GM13976 (cell line): ENCODE measurements at places on chromosomes 2 and 18.

GRCh38 chr2:239871481-239872435 lies 153.4 kb downstream of the NDUFA10 start:
- DNase-seq: peak; percentile 22

DNA sequence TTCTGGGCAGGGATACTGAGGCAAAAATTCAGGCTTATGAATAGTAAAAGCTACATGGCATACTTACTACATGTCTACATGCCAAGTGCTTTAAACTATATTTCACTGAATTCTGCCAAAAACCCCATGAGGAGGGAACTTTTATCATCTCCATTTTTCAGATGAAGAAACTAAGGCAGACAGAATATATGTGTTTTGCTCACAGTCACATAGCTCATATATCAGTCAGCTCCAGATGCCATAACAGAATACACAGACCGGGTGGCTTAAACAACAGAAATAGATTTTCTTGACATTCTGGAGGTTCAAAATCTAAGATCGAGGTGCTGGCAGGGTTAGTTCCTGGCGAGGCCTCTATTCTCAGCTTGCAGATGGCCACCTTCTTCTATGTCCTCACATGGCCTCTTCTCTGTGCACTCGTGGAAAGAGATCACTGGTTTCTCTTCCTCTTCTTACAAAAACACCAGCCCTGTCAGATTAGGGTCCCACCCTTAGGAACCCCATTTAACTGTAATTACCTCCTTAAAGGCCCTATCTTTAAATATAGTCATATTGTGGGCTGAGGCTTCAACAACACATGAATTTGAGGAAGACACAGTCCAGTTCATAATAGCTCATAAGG lies 27.1 kb upstream of the CREB1 start:
- DNase-seq: peak; percentile 28

DNA sequence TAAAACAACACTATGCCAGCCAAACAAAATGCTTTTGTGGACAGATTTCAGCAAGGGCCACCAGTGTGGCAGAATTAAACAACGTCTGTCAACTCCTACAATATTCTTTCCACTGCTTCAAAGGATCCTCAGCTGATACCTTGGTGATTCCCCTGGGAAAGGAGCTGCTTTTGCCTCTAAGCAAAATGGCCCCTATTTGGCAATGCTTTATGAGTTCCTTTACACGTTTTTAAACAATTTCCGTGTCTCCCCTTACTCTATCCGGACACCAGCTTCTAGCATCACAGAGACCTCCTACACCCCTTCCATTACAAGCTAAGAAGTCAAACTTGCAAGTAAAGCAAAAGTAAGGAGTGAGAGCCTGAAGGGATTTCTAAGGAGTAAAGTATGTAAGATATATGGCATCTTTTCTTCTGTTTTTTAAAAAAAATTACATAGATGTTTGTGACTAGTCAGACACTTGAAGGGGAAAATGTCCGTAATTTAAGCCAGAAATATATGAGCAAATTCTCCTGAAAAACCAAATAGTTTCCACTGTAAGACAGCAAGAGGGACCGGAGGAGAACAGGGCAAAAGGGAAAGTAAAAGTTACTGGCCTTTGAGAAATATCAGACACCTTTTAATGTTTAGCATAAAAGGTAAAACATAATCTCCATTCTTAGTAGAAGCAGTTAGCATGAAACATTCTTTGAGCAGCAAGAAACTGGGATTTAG lies 1.9 kb downstream of the SOS1 start:
- no peak for DNase-seq

GRCh38 chr2:188512456-188512855 lies 220.8 kb downstream of the GULP1 start:
- peak; percentile 8 for DNase-seq

DNA sequence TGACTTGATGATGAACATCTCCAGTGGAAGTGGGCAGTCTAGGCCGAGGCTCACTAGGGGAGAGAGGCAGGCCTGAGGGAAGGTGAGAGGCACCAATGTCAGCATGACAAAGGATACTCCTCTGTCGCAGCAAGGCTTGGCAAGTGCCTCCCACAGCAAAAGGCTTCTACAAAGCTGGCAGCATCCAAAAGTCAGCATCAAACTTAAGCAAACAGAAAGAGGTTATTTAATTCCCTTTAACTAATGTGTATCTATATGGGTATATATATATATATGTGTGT lies 41.6 kb downstream of the NIFK start:
- DNase-seq: no peak

DNA sequence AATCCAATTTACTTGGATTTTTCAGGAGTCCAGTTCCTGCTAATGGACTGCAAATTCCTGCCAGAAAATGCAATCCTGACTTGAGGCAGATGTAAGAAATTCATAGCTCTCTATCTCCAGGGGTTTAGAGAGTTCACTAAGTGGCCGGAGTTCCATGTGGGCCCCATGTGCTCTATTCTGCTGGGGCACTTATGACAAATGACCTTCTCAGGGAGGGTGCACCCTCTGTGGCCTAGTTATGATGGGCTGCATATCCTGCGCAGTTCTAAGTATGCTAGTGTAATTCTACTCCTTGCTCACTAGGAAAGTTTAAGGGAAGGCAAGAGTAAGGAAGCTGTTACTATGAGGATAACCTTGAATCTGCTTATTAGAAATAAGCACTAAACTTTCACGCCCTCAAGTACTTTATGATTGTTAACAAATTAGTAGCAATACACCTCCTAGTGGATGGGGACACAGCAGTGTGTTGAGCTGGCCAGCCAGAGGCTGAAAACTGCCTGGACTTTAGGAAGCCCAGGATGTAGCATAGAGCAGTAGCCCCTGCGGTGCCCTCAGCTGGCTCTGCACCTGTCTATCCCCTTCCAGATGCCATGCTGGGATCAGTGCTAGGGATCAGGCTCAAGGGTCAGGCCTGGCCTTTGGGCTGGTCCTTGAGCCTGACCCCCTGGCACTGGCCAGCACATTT lies 14.4 kb downstream of the SMYD1 start:
- DNase-seq: no peak

DNA sequence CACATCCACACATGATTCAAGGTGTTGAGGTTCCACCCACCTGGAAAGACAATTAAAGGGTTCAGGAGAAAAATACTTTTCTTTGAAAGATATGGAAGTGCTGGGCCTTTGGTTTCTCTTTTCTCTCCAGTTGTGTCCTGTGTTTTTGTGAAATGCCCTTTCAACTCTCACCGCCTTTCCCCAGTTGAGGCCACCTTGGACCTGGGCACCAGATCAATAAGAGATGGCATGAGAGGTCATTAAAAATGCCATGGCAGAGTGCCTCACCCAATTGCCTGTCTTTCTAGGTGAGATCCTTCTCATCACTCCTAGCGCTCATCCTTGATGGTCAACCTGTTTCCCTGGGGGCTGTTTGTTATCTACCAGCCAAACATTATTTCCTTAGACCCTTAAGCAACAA lies 453.9 kb downstream of the TSN start:
- no peak for DNase-seq

- no peak for DNase-seq
These were observed 42.3 kb downstream of the TRABD2A start for GRCh38 chr2:84838434-84839145.

- no peak for DNase-seq
These were observed 222.7 kb downstream of the CDH2 start for GRCh38 chr18:27954226-27954625.

- no peak for DNase-seq
These were observed 13.7 kb upstream of the RALB start for GRCh38 chr2:120238728-120239487.

DNA sequence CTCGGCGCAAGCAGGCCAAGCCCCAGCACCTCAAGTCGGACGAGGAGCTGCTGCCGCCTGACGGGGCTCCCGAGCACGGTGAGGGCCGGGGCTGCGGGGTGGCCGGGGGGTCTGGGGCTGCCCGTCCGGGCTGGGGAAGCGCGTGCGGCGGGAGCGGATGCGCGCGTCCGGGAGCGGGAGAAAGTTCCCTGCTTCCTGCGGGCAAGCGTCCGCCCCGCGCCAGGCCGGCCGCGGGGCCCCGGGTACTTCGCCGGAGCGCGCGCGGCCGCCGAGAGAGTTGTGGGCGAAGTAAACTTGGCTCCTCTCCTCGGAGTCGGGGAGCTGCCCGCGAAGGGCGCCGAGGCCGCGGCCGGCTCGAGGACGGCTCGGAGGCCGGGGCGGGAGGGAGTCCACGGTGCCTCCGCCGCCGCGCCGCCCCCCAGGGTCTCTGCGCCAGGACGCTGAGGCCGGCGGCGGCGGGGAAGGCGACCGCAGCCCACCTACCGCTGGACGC lies 707 bp downstream of the SALL3 start:
- DNase-seq: no peak

- DNase-seq: no peak
These were observed 94.6 kb downstream of the CERS6 start for GRCh38 chr2:168550670-168551069.

GRCh38 chr2:54936766-54937165 lies 113.5 kb downstream of the RTN4 start:
- no peak for DNase-seq

DNA sequence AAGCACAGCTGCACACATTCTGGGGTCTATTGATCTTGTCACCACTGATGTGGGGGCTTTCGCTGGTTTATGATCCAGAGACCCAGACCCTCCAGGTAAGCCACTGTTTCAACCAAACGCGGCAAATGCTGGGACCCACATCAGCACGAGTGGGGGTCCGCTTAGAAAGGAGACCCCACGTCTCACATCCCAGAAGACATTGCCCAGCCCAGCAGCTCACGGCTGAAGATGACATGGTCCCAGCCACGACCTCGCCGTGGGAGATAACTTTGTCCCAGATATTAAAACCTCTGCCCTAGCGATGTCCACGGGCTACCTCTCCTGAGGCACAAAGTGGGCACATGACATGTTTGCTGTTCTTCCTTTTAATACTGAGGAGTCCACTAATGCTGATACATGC lies 43.8 kb downstream of the LONRF2 start:
- no peak for DNase-seq

DNA sequence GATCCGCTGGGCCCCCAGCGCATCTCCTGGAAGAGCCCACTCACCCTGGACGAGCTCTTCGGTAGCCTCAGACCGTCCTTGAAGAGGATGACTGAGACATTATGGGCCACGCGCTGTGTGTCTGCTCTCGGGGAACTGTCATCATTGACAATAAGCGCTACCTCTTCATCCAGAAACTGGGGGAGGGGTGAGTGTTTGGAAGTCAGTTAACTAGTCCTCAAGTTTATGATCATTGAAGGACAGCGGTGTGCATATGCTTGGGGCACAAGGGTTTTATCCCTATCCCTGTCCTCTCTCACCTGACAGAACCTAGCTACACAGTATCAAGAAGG lies 586 bp downstream of the STK16 start:
- DNase-seq: no peak

DNA sequence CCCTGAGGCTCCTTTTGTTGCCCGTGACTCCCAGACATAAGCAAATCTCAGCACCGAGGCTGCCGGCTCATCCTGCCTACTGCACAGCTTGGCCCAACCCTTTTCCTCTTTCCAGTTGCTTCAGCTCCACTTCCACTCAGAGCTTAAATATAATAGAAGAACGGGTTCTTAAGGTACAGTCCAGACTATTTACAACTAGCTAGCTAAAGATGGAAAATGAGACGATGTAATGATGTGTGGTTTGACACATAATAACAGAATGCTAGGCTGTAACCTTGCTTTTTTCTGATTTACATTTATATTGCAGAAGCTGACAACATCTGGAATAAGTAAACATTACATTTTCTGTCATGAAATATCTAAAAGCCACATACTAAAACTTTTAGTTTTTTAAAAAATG lies 26.9 kb upstream of the ATP9B start:
- no peak for DNase-seq

DNA sequence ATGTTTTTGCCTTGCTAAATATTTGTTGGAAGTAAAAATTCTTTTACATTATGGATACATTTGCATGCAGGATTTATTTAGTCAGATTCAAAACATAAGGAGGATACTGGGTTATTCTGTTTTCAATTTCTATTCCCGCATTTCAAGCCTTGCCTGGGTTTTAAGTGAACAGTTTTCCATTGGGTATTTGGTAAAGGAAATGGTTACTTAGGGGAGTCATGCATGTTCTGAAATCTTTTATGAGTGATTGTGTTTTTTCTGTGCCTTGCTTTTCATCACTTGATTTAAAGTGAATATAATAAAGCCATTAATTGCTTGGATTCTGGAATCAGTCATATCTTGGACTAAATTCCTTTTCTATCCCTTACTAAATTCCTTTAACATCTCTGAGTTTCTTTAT lies 12.0 kb upstream of the SP9 start:
- DNase-seq: no peak

DNA sequence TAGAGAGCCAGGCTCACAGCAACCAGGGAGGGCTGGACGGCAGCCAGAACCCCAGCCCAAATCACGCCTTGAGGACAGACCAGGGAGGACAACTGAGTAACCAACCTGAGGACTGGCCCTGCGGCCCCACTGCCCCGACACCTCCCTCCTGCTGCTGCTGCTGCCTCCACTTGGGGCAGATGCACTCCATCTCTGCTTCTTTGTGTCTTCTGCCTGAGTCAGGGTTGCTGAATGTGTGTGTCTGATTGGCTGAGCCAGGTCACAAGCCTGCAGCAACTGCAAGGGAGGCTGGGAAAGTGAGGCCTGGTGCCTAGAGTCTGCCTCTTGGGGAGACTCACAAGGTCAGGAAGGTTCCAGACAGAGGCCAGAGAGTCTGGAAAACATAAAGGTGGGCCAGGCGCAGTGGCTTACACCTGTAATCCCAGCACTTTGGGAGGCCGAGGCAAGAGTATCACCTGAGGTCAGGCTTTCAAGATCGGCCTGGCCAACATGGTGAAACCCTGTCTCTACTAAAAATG lies 83.4 kb downstream of the ZFP36L2 start:
- no peak for DNase-seq

DNA sequence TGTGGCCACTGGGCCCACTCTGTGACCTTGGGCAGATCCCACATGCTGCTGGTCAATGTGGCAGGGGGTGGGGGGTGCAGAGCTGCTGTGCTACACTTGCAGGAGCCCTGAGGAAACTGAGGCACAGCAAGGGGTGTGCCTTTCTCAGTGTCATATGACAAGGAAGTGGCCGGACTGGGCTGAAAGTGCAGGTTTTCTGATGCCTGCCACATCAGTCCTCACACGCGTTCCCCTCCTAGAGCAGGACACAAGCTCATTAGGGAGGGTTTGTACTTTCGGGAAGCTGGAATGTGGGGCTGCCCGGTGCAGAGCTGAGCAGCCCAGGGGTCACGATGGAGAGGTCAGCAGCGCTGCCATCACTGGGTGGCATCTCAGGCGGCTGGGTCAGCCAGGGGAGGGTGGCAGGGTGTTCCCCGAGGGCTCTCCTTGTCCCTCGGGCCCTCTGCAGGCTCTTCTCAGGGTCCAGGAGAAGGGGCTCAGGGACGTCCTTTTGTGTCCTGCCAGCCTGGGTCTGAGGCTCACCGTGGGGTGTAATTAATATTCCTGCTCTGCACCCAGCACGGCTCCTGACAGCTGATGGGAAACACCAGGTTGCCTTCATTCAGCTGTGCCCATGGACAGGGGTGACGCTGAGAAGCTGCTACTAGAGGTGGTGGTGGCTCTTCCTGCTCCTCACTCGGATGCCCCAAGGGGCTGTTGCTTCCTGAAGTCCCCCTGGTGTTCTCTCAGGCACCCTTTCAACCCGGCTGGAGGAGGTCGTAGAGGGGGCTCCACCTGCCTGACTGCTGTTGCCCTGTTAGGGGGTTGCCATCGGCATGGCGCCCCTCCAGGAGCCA lies 62.1 kb upstream of the HDAC4 start:
- no peak for DNase-seq
